ENCODE measurements at places on chromosomes 11 and 22. TPM values are rescaled to one million over a fixed set of nuclear protein-coding genes. Genes with fewer than 3 reads are reported as not detected.

The DEFB131B gene
- total RNA-seq: not detected

- no peak for DNase-seq
These were observed 27.5 kb downstream of the ATP6V1E1 start for GRCh38 chr22:17601031-17601430.

GRCh38 chr11:74988541-74989259 lies at the start of gene NEU3:
Gene NEU3 (plus strand): TSS chr11:74988933. CDS start chr11:74989061, 128 bp downstream.
- DNase-seq: peak; percentile 90

- no peak for DNase-seq
These were observed 12.6 kb upstream of the SERPINH1 start for GRCh38 chr11:75549370-75549958.

GRCh38 chr22:28931844-28932567 lies 48.6 kb downstream of the ZNRF3 start:
- no peak for DNase-seq

- DNase-seq: no peak
These were observed 77.5 kb upstream of the SEPTIN5 start for GRCh38 chr22:19636696-19637407.

- DNase-seq: peak; percentile 70
These were observed 18.1 kb upstream of the MYH9 start for GRCh38 chr22:36405671-36406538.

GRCh38 chr11:110085255-110085838 lies 7.8 kb upstream of the ZC3H12C start:
- no peak for DNase-seq
